ENCODE measurements at places on chromosomes 16 and 17. TPM values are rescaled to one million over a fixed set of nuclear protein-coding genes. Genes with fewer than 3 reads are reported as not detected.

Gene IKZF3
- total RNA-seq, result not detected

Gene ACE
- total RNA-seq, result 0.61 TPM

Gene THUMPD1
- total RNA-seq, result 41.5 TPM

Gene WNK4
- total RNA-seq, result 0.73 TPM

Gene DOC2A
- total RNA-seq, result 5.7 TPM

Gene RAMP2
- 6.5 TPM for total RNA-seq

Gene RFWD3
- 72.8 TPM for total RNA-seq

Gene PPL
- 0.26 TPM for total RNA-seq

Gene PER1
- total RNA-seq, result 51.6 TPM

Gene CCL7
- total RNA-seq, result not detected
